Motor neuron (in vitro differentiated cells): ENCODE measurements at places on chromosomes 7 and 10. TPM values are rescaled to one million over a fixed set of nuclear protein-coding genes. Genes with fewer than 3 reads are reported as not detected.

The TDRD1 gene
- total RNA-seq = not detected in 2 replicates

The LOXL4 gene
- 1.3 and 1.5 TPM in 2 replicates for total RNA-seq

The IL2RA gene
- total RNA-seq = 0.15 and 0.16 TPM in 2 replicates

The PNLIP gene
- total RNA-seq = not detected in 2 replicates

The GALNT17 gene
- total RNA-seq = 13.9 and 14.4 TPM in 2 replicates

The MKLN1 gene
- 23.1 and 25.2 TPM in 2 replicates for total RNA-seq

The CUL1 gene
- total RNA-seq = 44.9 and 46.1 TPM in 2 replicates

The STRIP2 gene
- total RNA-seq = 1.2 and 2.0 TPM in 2 replicates

The CALML5 gene
- not detected in 2 replicates for total RNA-seq

The TRPV6 gene
- total RNA-seq = 0.26 and 1.7 TPM in 2 replicates

The PIK3AP1 gene
- total RNA-seq = 0.16 and 0.23 TPM in 2 replicates

The OR13A1 gene
- 0.15 and 0.22 TPM in 2 replicates for total RNA-seq

The UNCX gene
- total RNA-seq = 0.14 and 0.24 TPM in 2 replicates

The VAX1 gene
- 0.92 and 0.95 TPM in 2 replicates for total RNA-seq

The ZNF862 gene
- total RNA-seq = 7.1 and 7.2 TPM in 2 replicates

The CLDN3 gene
- 2.3 and 2.5 TPM in 2 replicates for total RNA-seq

The NPY gene
- 0.54 TPM in 1 of 2 replicates, not detected in the other for total RNA-seq

The TRIM4 gene
- total RNA-seq = 11.6 and 11.9 TPM in 2 replicates

The KCND2 gene
- 14.7 and 15.2 TPM in 2 replicates for total RNA-seq

The PCLO gene
- 6.5 and 7.2 TPM in 2 replicates for total RNA-seq

The MYOZ1 gene
- total RNA-seq = 0.24 and 0.53 TPM in 2 replicates

The ATG9B gene
- total RNA-seq = 0.36 and 5.8 TPM in 2 replicates

The ZP3 gene
- total RNA-seq = 1.4 and 1.5 TPM in 2 replicates

The SLC26A5 gene
- not detected in 2 replicates for total RNA-seq

The CYP2W1 gene
- 0.67 and 2.3 TPM in 2 replicates for total RNA-seq

The LBX1 gene
- total RNA-seq = 1.0 and 1.5 TPM in 2 replicates

The HOXA2 gene
- total RNA-seq = 5.4 and 17.5 TPM in 2 replicates

The LEP gene
- under 0.01 and 0.25 TPM in 2 replicates for total RNA-seq

The ELOVL3 gene
- total RNA-seq = 0.54 TPM in 1 of 2 replicates, not detected in the other

The ACTL6B gene
- total RNA-seq = 45.8 and 49.0 TPM in 2 replicates

The C10orf53 gene
- 0.56 TPM in 1 of 2 replicates, not detected in the other for total RNA-seq

The MMS19 gene
- 77.5 and 78.6 TPM in 2 replicates for total RNA-seq

The PMS2 gene
- 20.1 and 22.3 TPM in 2 replicates for total RNA-seq

The MKX gene
- 0.68 and 0.71 TPM in 2 replicates for total RNA-seq

The ZFYVE27 gene
- total RNA-seq = 45.9 and 48.8 TPM in 2 replicates

The BAMBI gene
- 8.3 and 8.5 TPM in 2 replicates for total RNA-seq
